CD4-positive, alpha-beta T cell treated with Interleukin-2 at 100 ng/mL for 4 hours (primary cell): ENCODE measurements at places on chromosomes 6 and 20.

- no peak for DNase-seq
These were observed 269.8 kb downstream of the HACE1 start for GRCh38 chr6:104589940-104590339.

DNA sequence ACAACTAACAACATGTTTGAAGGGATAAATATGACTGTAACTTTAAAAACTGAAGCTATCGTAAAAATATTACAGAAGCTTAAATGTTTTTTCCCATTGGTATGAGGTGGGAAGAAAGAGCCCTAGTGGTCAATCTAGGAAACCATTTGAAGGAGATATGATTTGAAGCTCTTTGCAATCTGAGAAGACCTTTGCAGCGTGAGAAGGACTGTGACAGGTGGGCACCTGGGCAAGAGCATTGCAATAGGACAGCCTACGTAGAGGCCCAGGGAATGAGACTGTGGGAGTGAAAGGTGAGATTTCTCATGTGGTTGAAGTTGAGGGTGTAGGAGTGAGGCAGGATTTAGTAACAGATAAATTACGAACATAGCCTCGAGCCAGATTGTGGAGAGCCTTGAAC is 108.0 kb upstream of the PDE7B start:
- DNase-seq, result no peak

- DNase-seq, result no peak
These were observed 28.0 kb downstream of the RAB44 start for GRCh38 chr6:36725581-36725980.

- DNase-seq, result no peak
These were observed 623.4 kb upstream of the FLRT3 start for GRCh38 chr20:14960831-14961230.

- DNase-seq, result no peak
These were observed 12.8 kb upstream of the EDN1 start for GRCh38 chr6:12277386-12277785.

DNA sequence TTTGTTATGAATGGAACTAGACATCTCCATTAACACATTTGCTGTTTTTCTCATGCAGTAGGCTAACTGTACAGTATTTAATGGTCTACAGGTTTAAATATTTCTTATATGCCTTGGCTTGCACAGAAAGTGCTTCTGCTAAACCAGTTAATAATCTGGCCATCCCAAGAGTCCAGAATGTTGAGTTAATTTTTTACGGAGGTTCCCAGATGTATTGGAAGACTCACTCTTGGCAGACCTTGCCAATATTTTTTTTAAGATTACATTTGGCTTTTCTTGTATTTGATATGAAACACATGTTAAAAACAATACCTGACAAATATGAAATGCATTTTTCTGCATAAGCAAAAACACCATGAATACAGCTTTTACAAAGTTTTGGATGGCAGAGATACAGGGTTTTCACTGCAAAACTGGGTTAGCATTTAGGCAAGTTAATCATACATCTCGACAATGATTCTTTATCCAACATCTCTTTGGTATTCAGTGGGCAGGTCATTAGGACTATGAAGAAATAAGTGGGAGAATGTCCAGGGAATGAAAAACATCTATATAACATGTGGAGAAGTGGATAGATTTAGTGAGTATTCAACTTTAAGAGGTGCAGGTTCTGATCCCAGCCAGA is 94.0 kb downstream of the SGK1 start:
- DNase-seq, result no peak

GRCh38 chr6:53469163-53469562 is 75.7 kb downstream of the GCLC start:
- DNase-seq, result no peak

- DNase-seq, result no peak
These were observed 70.6 kb downstream of the MRPL14 start for GRCh38 chr6:44056392-44057237.

DNA sequence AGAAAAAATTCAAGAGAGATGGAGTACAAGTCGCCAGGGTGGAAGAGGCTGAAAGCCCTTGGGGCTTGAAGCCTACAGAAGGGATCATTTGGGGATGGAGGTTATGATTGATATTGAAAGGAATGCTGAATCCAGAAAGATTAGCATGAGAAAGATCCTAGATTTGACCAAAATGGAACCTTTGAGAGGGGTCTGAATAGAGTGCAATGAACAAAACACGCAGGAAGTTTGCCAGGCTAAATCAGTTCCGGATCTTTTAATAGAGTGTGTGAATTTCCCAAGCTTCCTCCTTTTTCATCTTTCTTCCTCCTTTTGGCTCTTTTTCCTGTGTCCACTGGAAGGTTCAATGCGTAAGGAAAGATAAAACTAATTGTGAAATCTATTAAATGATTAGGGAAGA is 15.3 kb downstream of the IPCEF1 start:
- DNase-seq, result no peak

DNA sequence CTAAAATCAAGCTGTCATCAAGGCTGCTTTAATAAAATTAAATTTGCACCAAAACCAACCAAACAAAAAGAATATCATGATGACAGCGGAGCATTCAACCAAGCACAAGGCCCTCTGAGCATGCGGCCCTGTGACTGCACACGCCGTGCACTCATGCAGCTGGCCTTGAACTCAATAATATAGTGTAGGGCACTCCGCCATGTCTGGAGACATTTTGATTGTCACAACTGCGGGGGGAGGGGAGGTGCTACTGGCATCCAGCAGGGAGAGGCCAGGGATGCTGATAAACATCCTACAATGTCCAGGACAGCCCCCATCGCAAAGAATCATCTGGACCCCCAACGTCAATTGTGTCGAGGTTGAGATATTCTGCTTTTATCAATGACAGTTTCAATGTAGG is 9.7 kb downstream of the MOCS3 start:
- DNase-seq, result no peak

GRCh38 chr6:1770968-1771723 is 161.4 kb downstream of the FOXC1 start:
- DNase-seq, result peak; percentile 15

GRCh38 chr20:14245368-14245970 is 91.9 kb downstream of the FLRT3 start:
- DNase-seq, result no peak

GRCh38 chr20:17992224-17992637 is 23.4 kb downstream of the MGME1 start:
- DNase-seq, result no peak

GRCh38 chr20:18255526-18255925 is 32.8 kb upstream of the ZNF133 start:
- DNase-seq, result no peak

DNA sequence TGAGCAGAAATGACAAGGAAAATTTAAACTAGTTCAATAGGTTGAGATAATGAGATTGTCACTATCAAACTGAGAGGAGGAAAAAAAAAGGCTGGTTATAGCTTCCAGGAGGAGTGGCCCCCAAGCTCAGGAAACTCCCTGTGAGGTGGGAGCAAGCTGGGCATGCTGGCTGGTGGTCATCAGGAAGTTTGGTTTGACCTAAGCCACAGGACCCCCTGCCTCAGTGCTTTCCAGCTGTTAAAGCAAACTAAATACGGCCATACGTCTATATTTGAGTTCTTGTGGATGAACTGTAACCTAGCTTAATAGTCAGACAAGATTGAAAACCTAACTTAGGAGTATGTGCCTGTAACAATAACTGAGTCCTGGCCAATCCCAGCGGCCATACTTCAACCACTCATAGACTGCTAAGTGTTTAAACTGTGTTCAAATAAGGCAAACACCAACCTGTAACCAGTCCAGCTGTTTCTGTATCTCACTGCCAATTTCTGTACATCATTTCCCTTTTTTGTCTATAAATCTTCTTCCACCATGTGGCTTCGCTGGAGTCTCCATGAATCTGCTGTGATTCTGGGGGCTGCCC is 24.6 kb upstream of the ZBTB24 start:
- DNase-seq, result no peak

- DNase-seq, result no peak
These were observed 174.6 kb downstream of the KHDC1L start for GRCh38 chr6:73050706-73051105.

DNA sequence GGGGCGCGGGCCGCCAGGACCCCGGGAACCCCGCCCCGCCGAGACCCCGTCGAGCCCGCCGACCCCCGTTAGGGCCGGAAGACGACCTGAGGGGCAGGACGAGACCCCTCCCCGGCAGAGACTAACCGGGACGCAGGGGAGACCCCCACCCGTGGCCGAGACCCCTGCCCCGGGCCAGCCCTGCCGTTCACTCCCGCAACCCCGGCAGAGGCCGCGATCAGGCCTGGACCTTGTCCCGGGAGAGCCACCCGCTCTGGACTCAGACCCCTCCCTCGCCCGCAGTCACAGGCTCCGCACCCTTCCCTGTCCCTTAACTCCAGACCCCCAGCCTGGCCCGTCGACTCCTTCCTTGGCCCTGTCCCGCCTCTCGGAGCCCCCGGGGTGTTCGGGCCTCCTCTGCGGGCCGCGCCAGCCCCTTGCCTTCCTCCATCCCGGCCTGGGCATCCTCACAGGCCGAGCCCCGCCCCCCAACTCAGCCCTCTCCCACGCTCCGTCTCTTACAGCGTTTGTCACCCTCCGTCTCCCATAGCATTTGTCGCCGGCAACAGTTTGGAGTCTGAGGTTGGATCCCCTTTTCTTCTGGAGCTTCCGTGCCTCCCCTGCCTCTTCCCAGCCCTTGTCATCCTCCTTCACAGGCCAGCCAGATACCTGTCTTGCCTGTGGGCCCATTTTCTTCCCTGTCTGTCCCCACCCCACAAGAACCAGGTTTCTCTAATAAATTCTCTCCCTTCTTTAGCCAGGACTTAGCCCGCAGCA is 569 bp downstream of the TCEA2 start:
- DNase-seq, result no peak

DNA sequence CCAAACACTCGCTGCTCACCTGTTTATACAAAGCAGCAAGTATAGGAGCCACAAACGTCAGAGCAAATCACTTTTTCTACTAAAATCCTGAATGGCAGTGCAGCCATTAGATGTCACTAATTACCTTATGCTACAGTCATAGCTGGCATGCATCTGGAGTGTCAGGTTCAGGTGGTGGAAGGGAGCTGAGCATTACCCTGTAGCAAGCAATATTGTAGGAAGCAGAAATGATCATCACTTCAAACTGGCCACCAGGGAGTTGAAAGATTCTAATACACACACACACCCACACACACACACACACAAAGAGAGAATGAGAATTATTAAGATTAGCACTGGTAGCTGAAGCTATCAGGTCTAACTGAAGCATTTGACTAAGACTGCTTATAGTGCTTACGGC is 75.8 kb downstream of the EFHC1 start:
- DNase-seq, result no peak

DNA sequence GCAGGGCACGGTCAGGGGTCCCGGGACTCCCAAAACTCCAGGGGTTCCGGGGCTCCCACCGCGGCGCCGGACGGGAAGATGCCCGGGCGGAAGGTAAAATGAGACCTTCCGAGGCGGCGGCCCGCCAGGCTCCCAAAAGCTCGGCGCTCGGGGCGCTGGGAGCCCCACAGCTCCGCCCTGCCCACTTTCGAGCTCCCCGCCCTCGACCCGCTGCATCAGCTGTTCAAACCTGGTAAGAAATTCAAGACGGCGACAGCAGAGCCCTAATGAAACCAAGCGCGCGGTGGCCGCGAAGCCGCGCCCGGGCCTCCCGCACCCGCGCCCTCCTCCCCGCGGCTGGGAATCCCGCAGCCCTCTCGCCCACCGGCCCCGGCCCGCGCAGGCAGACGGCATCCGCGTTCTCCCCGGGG is 369 bp downstream of the SLC4A11 start:
- peak; percentile 37 for DNase-seq

- DNase-seq, result no peak
These were observed 53.1 kb downstream of the TSPYL4 start for GRCh38 chr6:116200619-116201249.

DNA sequence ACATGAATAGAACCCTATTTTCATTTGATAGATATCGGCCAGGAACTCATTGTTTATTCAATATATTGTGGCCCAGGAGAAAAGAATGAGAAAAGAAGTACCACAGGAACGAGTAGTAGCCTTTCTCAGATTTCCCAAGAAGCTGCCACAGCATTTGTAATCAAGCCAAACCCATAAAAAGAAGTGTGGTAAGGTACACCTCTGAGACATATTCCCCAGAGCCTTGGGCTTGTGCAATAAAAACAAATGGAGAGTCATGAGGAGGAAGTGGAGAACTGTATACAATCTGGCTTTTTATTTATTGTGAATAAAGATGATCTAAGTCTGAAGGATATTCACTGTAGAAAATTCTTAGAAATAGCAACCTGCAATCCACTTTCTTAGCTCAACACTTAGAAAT is 36.7 kb downstream of the KIF6 start:
- no peak for DNase-seq

DNA sequence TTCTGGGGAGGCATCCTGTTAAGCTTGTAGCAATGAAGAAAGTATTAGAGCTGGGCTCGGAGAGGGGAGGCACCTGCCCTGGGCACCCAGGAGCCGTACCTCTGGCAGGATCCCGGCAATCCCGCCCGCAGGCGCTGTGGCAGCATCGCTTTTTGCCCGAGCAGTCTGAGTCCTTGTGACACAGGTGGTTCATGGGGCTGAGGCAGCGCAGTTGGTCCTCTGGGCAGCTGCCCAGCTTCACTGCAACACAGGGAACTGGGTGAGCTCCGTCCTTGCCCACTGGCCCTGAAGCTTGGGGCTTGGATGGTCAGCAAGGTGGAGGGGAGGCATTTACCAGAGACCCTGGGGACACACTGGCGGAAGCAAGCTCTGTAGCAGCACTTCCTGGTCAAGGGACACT is 4.7 kb downstream of the WFDC5 start:
- DNase-seq, result no peak

DNA sequence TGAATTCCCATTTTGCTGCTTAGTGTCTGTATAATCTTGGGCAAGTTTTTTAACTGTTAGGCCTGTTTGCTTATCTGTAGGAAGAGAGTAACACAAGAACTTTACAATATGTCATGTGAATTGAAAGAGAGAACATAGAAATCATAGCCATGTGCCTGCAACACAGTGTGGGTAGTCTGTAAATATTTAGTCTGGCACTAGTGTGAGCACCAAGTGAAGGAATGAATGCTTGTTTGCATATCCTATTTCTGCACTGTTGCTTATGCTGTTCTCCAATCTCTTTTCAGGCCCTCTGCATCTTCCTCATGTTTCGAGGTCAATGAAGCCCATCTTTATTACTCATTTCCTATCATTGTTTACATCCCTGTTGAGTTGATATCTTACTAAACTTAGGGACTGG is 49.2 kb downstream of the CBFA2T2 start:
- no peak for DNase-seq

DNA sequence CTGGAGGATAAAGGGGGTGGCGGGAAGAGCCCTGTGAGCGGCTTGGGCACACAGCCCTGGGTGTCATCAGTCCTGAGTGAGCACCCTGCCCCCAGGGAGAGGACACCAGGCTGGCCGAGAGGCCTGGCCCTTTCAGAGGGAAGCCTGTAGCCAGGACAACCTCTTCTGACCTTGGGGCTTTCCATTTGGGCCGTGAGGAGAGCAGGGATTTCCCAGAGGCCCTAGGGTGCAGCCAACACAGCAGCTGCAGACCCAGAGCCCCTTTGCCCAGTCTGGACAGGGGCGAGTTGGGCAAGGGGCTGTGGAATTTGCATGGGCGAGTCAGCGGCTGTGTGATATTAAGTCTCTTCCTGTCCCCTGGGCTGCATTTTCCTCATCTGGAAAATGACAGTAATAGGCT is 6.3 kb downstream of the MAP1LC3A start:
- DNase-seq, result no peak

GRCh38 chr6:112745765-112746164 is 398.6 kb downstream of the RFPL4B start:
- no peak for DNase-seq

- DNase-seq, result no peak
These were observed 61.2 kb downstream of the GCLC start for GRCh38 chr6:53483423-53484353.

GRCh38 chr20:34112600-34113101 is 608 bp upstream of the EIF2S2 start:
- DNase-seq, result no peak
